Stimulated activated CD8-positive, alpha-beta memory T cell treated with anti-CD3 and anti-CD28 coated beads, Interleukin-4, amount 100 ng/mL, for 4 hours (primary cell): ENCODE measurements at places on chromosomes 7 and 10.

GRCh38 chr10:126663328-126663727 lies 7.2 kb downstream of the C10orf90 start:
- DNase-seq = no peak

DNA sequence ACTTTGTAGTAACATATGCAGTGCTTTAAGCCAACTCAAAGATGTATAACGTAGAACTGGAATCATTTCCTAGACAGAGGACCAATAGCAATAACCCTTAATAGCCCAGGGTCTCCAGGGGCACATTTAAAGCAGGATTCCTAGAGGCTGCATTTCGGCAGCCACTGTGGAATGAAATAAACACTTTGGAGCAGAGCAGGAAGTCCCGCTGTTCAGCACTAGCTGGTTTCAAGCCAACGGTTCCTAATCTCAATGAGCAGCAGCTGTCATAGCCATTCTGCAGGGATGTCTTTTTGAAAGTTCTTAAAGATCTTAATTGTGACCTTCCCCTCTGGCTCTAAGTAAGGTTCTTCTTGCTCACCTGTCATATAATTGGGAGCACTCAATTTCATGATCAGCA lies 18.4 kb upstream of the MACROH2A2 start:
- DNase-seq = no peak

DNA sequence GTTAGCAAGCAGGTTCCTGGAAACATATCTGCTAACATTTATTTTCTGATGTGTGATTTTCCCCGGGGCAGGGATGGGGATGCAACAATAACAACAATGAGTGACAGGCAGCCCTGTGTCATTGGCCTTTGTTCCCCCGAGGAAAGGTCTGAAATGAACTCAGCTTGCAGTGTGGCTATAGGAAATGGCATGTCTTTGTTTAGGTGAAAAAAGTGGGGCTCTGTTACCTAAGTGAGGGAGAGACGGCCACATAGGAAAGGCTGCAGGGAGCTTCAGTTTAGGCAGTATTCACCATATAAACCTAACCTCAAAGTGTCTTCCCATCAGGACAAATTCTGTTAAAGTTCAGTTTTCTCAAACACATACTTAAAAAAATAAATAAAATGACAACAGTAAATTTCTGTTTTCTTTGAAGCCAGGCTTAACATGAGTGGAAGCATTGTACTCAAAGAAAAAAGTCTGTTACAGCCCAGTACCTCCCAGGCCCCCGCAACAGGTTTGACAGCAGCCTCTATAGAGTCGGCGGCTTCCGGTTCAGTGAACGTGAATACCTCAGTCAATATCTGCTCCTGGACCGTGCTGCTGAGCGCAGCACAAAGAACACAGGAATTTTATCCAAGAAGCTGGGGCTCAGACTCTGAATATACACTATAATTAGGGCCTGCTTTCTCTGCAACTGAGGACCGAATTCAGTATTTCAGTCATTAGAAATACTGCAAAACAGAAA lies 168.3 kb downstream of the GLI3 start:
- DNase-seq = no peak

- no peak for DNase-seq
These were observed 391.9 kb upstream of the NPVF start for GRCh38 chr7:25619963-25620799.

DNA sequence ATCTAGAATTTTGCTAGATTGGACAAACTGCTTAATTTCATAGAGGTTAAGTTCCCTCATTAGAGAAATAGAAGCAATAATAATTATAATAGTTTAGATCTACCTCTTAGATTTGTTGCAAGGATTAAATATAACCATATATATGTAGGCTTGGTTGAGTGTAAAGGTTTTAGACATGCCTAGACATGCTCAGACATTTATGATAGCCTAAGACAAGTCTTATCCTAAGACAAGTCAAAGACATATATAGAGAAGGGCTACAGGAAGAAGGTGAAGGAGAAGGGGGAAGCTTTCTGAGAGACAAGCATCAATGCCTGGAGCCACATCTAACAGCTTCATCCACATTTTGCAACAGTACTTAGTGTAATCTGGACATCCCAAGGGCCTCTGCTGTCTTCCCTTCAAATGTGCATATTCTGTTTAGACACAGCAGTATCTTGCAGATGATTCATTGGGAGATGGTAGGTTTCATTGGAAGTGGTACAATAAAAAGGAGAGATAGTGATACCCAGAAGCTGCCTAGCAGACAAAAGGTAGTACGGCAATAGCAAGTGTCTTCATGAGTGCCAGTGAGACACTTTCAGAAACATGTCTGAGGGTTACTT lies 146.5 kb downstream of the HGF start:
- no peak for DNase-seq

- no peak for DNase-seq
These were observed 220.6 kb upstream of the RHOBTB1 start for GRCh38 chr10:61164458-61165160.

GRCh38 chr10:10819206-10819856 lies 198.3 kb upstream of the CELF2 start:
- no peak for DNase-seq

GRCh38 chr7:74387606-74388005 lies 66.1 kb upstream of the GTF2IRD1 start:
- no peak for DNase-seq
